Stimulated activated CD4-positive, alpha-beta T cell treated with anti-CD3 and anti-CD28 coated beads, TNF-alpha, amount 100 ng/mL, for 1 hour (primary cell): ENCODE measurements at places on chromosomes 12 and 14.

DNA sequence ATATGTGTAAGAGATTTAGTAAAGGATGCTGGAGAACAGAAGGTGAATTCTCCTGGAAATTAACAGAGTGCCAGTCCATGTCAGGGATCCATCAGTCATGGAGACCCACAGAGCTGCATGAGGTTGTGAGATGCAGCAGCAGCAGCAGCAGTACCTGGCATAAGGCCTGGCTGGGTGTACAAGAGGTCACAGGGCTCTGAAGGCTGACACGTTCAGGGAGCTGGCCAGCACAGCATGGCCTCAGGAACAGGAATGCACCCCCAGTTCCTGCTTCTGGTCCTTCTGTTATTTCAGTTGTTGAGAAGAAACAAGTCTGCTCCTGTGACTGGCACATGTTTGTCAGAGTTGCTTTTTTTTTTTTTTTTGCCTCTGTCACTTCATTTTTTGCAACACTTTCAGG, 210.8 kb downstream of the CNTN1 start:
- no peak for DNase-seq

GRCh38 chr12:94761559-94761958, 111.2 kb upstream of the TMCC3 start:
- DNase-seq, result no peak

- no peak for DNase-seq
Observed at GRCh38 chr12:70609739-70610491, 27.3 kb downstream of the PTPRB start.

- DNase-seq, result no peak
Observed at GRCh38 chr12:74903522-74903921, 306.1 kb downstream of the KCNC2 start.

DNA sequence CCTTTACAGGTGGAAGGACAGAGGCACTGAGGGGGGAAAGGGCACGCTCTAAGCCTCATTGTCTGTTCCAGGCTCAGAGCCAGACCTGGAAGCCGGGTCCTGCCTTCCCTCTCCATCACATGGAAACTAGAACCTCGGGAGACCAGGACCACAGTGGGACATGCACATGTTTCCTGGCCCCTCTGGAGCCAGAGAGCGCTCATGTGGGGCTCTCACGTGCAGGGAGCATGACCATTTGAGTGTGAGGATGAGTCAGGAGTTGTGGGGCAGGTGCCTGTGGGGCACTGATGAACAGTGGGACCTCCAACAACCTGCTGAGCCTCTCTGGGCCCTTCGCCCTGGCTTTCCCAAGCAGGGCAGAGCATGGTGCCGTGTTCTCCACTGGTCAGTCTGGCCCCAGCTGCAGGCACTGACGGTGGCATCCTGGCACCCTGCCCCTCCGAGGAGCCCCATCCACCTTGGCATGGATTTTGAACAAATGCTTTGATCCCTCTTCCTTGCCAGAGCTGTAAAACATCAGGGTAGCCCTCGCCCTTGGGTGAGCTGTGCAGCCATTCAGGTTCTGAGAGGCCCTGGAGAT, 100.2 kb downstream of the RIN3 start:
- DNase-seq, result no peak

DNA sequence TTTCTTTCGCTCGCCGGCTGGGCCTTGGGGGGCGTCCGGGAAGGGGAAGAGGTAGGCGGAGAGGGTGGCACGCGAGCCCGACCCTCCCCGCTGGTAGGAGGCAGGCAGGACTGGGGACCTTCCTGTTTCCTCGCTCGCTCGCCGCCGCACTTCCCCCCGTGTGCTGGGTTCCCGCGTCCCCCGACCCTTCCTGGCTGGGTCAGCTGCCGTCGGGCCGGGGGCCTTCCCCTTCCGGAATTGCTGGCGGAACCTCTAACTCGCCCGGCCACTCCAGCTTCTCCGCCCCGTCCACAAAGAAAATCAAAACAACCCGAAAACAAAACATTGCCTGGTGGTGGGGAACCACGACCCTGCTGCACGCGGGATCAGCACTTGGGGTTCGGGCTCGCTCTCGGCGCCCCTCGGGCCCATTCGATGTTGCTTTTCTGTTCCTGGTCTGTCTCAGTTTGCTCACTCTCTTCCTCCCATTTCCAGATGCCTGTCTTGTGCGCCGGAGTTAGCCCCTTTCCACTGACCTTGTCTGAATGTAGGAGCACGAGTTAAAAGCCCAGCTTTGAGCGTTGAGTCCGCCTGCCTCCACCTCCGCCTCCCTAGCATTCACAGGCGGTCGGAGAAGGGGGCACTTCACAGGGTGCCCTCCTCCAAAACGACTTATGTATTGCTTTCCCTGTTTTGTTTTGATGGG, 581 bp downstream of the PAPOLA start:
- no peak for DNase-seq

DNA sequence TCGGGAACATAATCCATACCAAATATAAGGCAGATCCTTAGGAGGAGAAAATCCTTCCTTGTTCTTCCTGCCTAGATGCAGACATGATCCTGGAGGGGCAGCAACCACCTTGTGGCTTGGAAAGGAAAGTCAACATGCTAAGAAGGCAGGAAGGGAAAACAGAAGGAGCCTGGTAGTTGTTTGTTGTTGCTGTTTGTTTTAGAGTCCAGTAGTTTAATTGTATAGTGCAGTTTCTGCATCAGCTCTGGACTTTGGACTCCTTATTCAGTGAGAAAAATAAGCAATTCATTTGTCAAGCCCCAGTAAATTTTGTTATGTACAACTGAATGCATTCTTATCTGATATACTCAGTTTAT, 45.7 kb upstream of the APPL2 start:
- DNase-seq, result no peak

DNA sequence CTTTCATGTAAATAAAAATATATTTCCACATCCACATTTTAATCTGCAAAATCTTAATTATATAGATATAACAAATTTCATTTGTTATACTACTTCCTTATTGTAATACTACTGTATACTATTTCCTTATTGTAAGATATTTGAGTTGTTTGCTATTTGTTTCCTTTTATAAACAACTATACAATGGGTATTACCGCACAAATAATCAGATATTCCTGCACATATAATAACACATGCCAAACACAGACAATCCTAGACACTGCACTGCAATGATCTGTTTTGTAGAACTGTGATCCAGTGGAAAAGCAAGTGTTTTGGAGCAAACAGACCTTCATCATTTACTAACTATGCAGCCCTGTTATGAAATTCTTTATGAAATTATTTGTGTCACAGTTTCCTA, 30.5 kb downstream of the PRKD1 start:
- DNase-seq, result no peak

DNA sequence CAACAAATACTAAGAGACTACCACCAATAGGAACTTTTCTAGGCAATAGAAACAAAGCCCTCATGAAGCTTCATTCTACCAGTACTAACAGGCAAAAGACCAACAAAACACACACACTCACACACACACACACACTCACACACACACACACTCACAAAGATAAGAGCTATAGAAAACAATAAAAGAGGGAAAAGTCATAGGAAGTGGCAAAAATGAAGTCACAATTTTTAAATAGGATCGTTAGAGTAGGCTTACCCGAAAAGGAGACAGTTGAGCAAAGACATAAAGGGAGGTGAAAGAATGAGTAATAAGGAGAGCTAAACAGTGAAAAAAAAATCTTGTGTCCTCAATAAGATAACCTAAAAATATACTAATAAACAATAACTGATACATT, 66.5 kb downstream of the C2CD5 start:
- no peak for DNase-seq

DNA sequence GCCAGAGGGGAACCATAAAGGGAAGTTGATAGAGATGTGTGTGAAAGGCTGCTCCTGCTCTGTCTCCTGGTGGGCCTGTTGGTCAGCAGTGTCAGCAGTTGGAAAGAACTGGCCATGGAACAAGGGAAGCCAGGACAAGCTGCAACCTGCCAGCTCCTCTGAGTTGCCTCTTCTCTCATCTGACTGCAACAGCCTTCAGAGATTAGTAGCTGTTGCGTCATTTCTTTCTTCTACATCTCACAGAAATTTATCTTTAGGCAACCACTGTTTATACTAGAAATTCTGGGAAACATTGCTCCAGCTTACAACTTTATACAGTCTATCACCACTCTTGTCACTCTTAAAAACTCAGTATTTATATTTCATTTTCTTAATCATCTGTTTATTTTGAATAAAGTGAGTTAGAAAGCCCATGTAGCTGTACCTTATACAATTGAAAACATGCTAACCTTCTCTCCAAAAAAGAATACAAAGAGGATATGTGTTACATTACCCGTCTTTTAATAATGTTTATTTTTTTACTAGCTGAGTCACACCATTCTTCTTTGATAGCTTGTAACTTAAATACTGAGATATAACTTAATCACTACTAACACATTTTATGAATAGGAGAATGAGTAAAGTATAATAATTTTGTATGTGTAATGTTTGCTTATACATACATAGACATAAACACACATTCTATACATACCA, 224.2 kb downstream of the LRFN5 start:
- no peak for DNase-seq

DNA sequence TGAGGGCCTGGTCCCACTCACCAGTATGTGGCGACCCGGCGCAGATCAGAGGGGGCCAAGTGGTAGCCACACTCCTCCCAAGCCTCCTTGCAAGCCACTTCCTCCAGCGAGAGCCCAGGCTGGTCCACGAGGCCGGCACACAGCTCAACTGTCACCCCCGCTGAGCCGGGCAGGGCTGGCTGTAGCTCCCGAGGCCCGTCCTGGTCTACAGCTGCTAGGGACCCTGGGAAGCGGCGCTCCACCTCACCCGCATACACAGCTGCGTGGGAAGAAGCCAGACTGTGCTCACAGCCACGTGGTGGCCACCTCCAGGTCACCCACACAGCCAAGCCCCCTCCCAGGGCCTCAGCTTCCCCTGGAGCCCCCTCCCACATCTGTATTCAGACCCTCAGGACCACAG, 4.6 kb downstream of the NUDT14 start:
- no peak for DNase-seq

DNA sequence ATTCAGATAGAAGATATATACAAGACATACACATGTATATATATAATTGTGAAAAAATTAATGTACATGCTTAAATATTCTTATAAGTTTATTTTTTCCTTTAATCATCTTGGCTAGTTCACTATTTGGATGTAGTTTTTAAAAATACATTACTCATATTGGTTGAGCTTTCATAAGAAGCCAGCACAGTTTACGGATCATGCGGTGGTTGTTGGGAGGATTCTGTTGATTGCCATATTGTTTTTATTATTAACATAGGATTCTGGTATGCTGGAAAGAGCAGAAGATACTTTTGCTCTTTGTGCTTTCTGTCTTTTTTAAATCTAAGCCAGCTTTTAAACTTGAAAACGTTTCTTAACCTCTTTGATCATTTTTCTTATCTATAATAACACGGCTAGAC, 163.4 kb downstream of the OTOGL start:
- no peak for DNase-seq

DNA sequence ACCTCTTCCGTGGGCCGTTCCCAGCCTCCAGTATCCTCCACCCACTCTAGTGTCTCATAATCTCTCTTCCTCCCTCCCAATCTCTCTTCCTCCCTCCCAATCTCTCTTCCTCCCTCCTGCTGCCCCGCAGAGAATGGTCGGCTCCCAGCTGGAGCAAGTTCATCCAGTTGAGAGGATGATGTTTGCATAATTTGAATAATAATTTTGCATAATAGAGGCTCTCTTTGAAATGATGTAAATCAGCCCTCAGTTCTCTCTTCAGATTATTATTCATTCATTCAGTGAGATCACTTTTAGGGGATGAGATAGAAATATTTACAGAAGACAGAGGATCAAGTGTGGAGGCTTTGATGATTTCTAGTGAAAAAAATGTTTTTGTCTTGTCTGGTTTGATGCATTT, 125.0 kb downstream of the PTPN11 start:
- no peak for DNase-seq

- DNase-seq, result no peak
Observed at GRCh38 chr12:131345521-131346436, 365.1 kb upstream of the SFSWAP start.

DNA sequence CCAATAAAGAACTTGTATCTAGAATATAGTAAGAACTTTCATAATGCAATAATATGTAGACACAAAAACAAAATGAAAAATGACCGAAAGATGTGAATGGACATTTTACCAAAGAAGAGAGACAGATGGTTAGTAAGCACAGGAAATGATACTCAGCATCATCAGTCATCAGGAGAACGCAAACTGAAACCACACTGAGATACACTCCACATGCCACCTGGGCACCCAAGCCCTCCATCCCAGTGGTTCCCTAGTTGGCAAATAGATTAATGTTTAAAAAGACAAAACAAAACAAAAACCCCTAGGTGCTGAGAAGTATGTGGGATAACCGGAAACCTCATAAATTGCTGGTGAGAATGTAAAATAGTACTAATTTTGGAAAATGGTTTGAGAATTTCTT, 26.8 kb upstream of the VPS33A start:
- no peak for DNase-seq

DNA sequence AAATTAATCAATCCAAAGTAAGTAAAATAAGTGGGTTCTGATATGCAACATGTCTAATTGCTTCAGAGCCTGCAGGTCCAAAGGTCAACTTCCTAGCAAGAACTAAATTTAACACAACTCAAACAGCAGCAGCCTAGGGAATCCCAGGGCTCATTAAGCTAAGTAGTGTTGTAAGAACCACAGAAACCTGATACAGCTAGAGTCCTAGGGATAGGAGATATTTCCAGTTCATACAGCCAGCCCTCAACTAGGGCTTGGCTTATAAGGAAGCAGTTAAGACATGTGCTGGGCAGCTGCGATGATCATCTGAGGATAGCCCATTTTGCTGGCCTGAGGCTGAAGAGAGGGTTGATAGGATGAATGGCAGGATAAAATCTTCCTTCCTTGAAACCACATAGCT, at the start of gene OR4Q3:
OR4Q3 (plus strand) TSS at position 316 of the 400 bp plus-strand sequence.
- no peak for DNase-seq

DNA sequence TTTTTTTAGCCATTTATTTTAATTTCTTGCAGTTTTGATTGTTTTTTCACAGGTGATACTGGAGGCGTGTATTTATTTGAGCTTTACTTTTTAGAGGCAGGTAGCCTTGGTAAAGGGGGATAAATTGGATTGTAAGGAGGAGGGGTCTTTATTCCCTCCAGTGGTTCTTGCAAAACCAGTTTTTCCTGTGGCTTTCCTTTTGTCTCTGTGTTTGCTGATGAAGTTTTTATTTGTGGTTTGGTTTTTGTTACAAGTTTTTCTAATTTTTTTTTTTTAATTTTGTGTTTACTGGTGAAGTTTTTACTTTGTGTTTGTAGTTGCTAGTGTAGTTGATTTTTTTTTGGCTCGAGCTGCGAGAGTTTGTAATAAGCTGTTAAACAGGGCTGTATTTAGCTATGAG, 278.5 kb downstream of the PRKD1 start:
- no peak for DNase-seq

- DNase-seq, result no peak
Observed at GRCh38 chr14:25406818-25407217, 356.9 kb upstream of the STXBP6 start.
